ENCODE measurements at places on chromosomes 7 and 10. TPM values are rescaled to one million over a fixed set of nuclear protein-coding genes. Genes with fewer than 3 reads are reported as not detected.

ANXA8L1 gene
- total RNA-seq: 4.9 TPM

CRYGN gene
- total RNA-seq: not detected

PCLO gene
- total RNA-seq: 34.6 TPM

ADRB1 gene
- total RNA-seq: 1.6 TPM

RARRES2 gene
- 66.2 TPM for total RNA-seq

GJD4 gene
- not detected for total RNA-seq

CHPF2 gene
- 31.4 TPM for total RNA-seq

PTPN20 gene
- total RNA-seq: 10.0 TPM

IDI2 gene
- total RNA-seq: not detected

SLC25A40 gene
- 56.0 TPM for total RNA-seq

VPS50 gene
- 107 TPM for total RNA-seq

NUTM2E gene
- 0.33 TPM for total RNA-seq

MINDY4 gene
- 10.2 TPM for total RNA-seq

CALHM1 gene
- total RNA-seq: not detected

TSPAN13 gene
- 26.9 TPM for total RNA-seq

GIGYF1 gene
- total RNA-seq: 45.0 TPM

MICALL2 gene
- total RNA-seq: 8.5 TPM

HOGA1 gene
- total RNA-seq: 1.6 TPM

VWDE gene
- total RNA-seq: 1.4 TPM

ACSL5 gene
- total RNA-seq: 3.6 TPM

MCM7 gene
- 84.2 TPM for total RNA-seq

BUB3 gene
- 130 TPM for total RNA-seq

TBC1D12 gene
- total RNA-seq: 45.0 TPM

LHPP gene
- total RNA-seq: 18.2 TPM

SEMA3C gene
- total RNA-seq: 288 TPM

ASB10 gene
- total RNA-seq: 0.44 TPM

RNF32 gene
- 10.7 TPM for total RNA-seq

AMPH gene
- total RNA-seq: 62.7 TPM

DNAJC12 gene
- 7.9 TPM for total RNA-seq

NME8 gene
- total RNA-seq: not detected

NCF1 gene
- 1.6 TPM for total RNA-seq

HOXA2 gene
- total RNA-seq: not detected

NRP1 gene
- 126 TPM for total RNA-seq

GPR15LG gene
- not detected for total RNA-seq

TSC22D4 gene
- total RNA-seq: 29.0 TPM

NAT16 gene
- 0.82 TPM for total RNA-seq

Data from camera-type eye (tissue), 1 donor.